Stimulated activated naive CD4-positive, alpha-beta T cell treated with Interleukin-2 at 50 U/mL for 16 hours (primary cell): ENCODE measurements at places on chromosomes 3 and 15.
A peak's percentile ranks its signal among the peaks of the same experiment; 100 is the strongest.

DNA sequence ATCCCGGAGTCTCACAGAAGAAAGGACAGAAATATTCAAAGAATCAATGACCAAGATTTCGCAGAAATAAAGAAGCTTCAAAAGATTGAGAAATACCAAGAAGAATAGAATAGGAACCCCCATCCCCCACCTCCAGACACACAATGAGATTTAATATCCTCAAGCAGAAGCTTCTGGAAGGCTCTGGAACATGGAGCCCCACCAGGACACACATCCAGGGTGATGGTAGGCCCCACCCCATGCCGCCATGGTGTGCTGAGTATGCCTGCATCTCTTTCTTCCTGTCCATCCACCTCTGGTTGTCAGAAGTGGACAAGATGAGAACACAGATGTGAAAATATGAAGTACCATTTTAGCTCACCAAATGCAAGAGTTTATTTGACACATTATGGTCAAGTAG is 19.3 kb downstream of the PRR23E start:
- no peak for DNase-seq

DNA sequence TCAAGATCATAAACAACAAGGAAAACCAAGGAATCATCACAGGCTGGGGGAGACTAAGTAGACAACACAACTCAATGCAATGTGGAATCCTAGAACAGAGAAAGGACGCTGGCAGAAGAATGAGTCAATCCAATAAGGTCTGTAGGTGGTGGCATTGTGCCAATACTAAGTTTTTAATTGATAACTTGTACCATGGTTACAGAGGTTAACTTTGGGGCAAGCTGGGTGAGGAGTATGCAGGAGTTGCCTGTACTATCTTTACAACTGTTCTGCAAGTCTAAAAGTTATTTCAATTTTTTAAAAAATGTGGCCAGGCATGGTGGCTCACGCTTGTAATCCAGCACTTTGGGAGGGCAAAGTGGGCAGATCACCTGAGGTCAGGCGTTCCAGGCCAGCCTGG is 46.2 kb downstream of the RORA start:
- no peak for DNase-seq

DNA sequence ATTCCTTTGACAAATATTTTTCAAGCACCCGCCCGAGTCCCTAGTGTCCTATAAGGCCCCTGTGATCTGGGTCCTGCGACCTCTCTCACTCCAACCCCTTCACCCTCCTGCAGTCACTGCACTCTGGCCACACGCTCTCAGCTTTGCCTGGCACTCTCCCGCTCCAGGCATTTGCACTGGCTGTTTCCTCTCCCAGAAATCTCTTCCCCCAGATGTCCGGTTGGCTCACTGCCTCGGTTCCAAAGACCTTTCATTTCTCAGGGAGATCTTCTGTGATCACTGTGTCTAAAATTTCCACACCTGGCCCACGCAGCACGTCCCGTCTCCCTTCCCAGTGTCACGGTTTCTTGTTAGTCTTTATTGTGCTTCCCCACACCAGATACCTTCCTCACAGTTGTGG is 97.4 kb downstream of the WNT7A start:
- DNase-seq: no peak

GRCh38 chr3:75985432-75985831 is 200.1 kb upstream of the ZNF717 start:
- DNase-seq: no peak

DNA sequence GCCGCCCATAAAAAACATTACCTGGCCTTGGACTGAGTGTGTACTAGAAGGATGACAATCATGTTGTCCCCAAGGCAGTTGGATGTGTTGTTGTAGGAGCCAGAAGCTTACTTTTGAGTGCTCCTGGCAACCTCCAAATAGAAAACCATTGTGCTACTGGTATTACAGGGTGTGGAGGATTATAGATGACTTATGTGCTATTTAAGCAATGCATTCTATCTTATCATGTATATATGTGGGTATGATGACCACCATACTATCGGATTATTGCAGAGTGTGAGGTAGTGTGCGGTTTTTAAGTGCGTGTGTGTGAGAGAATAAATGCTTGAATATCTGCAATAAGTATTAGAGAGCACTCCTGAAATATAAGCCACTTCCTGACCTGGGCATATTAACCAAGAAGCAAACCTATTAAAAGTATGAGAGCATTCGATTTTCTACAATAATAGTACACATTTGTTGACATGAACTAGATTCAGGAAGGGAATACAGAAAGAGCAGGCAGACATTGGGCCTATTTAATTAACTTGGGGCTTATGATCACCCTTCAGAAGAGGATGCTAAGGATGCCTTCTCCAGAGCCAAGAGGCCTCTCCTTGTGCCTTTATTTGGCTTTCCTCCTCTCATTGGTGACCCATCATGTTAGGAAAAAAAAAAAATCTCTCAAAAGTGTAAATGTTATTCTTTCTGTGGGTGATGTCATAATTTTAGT is 11.7 kb upstream of the MBNL1 start:
- DNase-seq: no peak

DNA sequence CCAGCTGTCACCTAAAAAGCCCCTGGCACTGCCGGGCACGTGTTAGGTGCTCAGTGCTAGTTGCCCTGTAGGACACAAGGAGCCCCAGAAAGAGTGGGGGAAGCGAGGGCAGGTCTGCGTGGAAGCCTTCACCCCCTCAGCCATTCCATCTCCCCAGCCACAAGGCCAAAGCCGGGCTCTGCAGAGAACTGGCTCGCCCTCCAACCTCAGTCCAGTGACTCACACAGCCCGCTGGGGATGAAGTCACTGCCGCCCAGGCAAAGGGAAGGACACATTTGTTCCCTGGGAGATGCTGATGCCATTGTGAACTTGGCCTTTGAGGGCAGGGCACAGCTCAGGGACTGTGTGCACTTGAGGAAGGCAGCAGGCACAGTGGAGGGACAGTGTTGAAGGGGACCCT is 48.1 kb downstream of the IQSEC1 start:
- no peak for DNase-seq

DNA sequence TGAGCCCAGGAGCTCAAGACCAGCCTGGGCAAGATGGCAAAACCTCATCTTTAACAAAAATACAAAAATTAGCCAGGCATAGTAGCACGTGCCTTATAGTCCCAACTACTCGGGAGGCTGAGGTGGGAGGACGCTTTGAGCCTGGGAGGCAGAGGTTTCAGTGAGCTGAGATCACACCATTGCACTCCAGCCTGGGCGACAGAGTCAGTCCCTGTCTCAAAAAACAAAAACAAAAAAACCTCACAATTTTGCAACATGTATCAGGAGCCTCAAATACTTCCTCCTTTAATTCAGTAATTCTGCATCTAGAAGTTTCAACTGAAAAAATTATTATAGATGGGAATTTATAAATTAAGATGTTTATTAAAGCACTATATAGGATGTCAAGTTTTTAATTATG is 1.1 kb downstream of the MRPL47 start:
- DNase-seq: no peak

- no peak for DNase-seq
These were observed 379.1 kb upstream of the PROK2 start for GRCh38 chr3:72163809-72164634.

DNA sequence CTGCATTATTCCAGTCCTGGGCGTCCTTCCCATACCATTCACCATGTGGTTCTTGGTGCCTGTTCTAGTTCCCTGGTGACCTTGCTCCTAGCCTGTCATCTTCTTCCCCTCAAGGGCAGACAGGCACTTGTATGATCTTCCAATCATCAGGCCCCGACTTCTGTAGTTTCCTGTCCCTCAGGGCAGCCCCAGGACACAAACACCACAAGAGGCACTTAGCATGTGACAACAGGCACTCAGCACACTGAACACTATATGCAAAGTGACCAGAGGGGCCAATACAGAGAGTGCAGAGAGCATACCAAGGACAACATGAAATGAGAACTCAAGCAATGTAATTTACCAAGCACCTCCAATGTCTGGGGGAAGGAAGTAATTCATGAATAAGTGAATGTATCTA is 17.9 kb downstream of the TMEM40 start:
- no peak for DNase-seq

DNA sequence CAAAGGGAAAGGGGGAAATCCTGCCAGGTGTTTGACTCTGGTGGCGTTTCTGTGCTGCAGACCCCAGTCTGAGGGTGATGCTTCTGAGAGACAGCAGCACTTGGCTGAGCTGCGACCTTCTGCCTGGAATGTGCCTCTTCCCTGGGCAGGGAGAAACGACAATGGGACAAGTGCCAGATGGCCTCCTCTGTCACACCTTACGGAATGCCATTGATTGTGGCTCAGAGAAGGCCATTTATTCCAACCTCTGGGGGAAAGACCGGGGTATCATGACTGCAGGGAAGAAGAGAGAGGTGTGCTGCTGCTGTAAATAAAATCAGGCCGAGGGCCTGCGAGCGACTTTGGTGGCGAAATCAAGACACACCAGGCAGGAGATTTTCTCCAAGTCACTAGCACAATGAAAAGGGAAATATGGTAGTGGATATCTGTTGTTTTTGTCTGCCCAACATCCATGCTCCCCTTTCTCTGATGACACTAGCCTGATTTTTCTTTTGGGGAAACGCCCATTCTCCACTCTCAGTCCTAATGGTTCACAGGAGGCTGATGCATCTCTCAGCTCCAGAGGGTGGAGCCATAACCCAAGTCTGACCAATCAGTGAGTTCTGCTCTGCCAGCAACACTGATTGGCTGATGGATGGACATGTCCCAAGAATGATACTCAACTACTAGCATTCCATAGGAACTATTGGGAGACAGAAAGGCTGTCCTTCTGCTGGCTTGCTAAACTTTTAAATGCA is 336.1 kb downstream of the FOXP1 start:
- no peak for DNase-seq

GRCh38 chr3:64228110-64228509 is 2.8 kb upstream of the PRICKLE2 start:
- DNase-seq: no peak

DNA sequence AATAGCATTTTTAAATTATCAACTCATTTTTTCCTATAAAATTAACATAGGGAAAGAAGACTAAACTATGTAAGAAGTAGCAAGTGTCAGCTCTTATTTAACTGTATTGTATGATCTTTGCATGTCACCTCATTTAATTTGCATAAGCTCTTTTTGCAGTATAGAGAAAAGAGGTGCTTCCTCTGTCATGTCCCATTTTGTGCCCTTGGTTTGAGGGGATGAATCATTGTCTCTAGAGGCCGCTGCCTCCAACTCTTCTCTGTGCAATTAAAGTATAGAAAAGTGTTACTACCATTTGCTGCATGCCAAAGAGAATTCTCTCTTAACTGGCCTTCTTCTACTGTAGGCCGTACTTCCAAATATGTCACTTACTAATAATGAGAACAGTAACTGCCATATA is 93.4 kb downstream of the LRRC28 start:
- DNase-seq: no peak

DNA sequence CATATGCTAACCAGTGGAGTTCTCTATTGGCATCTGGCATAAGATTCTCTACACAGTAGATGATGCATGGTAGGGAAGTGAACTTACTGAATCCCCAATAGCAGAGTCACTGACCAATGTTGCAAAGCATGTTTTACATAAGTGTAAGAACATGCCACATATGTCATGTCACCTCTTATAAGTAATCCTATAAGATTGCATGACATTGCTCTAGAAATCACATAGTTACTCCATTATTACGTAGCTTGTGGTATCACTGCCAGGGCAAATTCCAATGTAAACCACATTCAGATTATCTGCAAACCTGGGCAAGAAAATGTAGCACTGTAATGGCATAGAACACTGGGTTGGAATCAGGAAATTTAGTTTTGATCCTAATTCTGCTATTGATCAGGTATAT is 198.2 kb upstream of the UMPS start:
- no peak for DNase-seq

- DNase-seq: peak; percentile 3
These were observed 16.8 kb downstream of the EMC4 start for GRCh38 chr15:34241376-34242330.

DNA sequence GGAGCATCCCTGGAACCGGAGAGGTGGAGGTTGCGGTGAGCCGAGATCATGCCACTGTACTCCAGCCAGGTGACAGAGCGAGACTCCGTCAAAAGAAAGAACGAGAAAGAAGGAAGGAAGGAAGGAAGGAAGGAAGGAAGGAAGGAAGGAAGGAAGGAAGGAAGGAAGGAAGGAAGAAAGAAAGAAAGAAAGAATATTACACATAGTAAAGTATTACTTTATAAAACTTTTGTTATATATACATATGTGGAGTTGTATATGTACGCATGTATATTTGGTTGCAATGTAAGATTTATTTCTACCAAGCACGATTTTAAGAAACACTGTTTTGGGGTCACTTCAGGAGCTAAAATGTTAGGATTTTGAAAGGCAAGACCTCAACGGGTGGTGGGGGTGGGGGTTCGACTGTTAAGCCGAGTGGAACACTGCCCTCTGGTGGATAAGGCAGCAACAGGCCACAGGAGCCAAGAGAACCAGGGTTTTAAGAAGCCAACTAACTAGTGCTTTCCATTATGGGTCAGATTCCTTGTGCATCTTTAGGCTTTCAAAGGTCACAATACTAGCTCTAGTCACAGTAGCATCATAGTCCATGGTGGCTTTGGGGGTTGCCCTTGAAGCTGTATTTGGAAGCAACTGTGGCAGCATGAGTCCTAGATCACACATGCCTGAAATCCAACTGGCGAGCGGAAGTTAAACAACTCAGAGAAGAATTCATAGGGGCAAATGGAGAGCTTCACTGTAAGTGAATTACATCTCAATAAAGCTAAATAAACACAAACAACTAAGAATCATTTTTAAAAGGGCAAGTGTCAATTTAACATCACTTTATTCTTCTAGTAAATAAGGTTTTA is 22.5 kb downstream of the GLB1 start:
- peak; percentile 67 for DNase-seq

DNA sequence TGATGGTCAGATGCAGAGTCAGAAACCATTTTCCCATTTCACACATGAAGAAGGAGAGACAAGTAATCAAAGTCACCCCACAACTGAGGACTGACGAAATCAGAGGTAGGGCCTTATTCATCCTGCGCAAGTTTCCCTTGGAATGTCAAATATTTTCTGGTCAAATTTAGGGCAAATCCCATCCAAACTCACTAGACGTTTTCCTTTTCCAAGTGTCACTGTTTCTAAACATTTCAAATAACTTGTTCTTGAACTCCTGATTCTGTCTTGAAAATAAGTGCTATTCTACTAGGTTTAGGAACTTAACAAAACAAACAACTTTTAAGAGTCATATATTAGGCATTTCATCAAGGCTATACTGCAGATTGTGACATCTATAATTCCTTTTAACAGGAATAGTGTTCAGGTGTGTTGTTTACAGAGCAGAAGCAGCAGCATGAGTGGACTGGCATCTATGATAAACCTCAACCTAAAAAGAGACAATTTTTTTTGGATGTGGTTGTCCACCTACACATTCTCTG is 40.7 kb downstream of the SUMF1 start:
- no peak for DNase-seq

GRCh38 chr3:135792174-135792573 is 173.4 kb upstream of the PPP2R3A start:
- DNase-seq: no peak

DNA sequence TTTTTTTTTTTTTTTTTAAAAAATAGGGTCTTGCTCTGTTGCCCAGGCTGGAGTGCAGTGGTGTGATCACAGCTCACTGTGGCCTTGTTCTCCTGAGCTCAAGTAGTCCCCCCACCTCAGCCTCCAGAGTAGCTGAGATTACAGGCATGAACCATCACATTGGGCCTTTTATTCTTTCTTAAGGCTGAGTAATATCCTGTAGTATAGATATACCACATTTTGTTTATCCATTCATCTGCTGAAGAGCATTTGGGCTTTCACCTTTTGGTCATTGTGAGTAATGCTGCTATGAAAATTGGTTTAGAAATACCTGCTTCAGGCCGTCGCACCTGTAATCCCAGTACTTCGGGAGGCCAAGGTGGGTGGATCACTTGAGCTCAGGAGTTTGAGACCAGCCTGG is 42.6 kb downstream of the PAQR5 start:
- no peak for DNase-seq
